K562 (cell line): ENCODE measurements at places on chromosomes 7 and 10.

GRCh38 chr7:42843205-42843800, 68.6 kb downstream of the C7orf25 start:
- DNase-seq, result peak; percentile 22

GRCh38 chr7:51009716-51010496, 227.2 kb upstream of the GRB10 start:
- DNase-seq, result no peak

DNA sequence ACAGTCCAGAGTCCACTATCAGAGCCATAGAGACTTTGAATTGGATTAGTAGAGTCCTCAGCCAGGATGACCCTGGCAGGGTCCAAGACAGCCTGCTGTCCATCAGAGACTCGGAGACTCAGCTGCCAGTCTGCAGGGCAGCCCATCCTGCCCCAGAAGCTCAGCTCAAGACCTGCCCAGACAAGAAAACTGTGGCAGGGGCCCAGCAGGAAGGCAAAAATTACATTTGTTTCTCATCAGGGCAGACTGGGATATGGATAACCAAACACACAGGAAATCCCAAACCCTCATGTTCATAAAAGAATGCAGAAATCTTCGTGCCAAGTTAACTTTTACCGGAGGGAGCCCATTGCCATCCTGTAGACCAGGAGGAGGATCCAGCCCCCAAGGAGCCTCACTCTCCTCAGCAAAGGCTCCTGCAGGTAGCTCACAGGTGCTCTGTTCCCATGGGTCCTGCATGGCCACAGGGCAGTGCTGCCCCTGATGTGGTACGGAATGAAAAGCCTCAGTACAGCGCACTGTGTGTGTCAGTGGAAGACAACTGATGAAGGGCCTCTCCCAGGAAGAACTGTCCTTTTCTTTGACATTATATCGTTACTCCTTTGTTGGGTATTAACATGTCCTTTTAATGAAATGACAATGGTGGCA, 222.2 kb downstream of the KCNMA1 start:
- no peak for DNase-seq

DNA sequence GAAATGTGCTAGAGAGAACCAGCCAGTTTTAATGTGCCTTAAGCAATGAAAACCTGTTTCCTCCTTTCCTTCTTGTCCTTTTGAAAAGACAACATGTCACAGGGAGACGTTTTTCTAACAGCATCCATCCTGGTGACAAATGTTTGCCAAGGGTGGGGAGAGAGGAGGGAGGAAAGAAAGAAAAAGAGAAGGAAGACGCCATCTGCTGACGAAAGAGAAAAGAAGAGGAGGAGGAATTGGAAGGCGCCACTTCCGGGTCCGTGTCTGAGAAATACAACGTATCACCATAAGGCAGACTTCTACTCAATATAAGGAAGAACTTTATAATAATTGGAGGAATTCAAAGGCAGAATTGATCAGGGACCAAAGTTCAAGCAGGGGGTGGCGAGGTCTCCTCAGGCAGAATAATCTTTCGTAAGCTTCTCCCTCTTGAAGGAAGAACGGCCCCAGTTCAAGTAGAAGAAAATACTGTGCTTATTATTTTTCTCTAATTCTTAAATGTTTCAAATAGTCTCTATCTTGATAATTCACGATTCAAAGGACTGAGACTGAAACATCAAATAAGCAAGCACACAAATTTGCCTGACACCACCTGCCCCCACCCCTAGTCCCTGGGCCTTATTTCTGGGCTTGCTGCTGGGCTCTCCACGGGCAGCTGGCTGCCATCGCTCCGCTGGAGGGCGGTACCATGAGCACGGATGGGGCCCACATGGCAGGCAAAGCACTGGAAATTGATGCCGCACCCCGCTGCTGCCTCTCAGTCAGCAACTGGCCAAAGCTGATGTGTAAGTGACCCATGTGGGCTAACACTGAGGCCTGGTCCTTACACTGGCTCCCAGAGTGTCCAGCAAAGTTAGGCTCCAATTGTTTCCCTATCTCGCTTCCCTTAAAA, 273.7 kb upstream of the KLF14 start:
- DNase-seq, result peak; percentile 90

GRCh38 chr10:86365346-86366032, 1.1 kb downstream of the GRID1 start:
- no peak for DNase-seq

DNA sequence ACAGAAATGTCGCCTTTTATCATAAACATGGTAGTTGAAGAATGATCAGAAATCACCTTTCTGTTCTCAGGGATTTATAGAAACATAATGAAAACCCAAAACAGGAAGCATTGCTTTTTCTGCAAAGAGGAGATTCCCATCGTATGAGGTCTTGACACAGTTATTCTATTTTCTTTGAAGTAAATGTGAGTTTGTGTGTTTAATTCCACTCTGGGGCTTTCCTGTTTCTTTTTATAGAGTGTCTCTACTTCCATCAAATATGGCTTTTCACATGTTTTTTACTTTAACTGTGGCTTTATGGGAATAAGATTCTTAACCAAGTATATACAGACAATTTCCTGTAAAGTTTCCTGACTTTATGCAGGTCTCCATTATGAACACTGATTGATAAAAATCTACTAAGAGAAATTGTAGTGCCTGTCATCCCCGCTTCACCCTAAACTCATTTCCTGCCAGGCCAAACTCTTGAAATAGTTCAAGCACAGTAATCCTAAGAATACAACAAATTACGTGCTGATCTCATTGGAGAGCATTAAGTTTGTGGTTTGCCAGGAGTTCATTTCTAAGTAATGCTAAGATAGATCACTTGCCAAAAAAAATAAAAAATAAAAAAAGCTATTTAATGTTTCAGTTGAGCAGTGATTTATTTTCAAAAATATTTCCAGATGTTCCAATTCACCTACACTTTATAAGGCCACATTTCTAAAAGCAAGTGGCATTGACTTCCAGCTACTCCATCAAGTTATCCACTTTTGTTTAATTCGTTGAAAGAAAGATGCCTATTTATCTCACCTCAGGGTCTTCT, 52.2 kb upstream of the SEC61G start:
- no peak for DNase-seq

- DNase-seq, result peak; percentile 87
Measured at GRCh38 chr7:111735661-111736551, 173.6 kb upstream of the IMMP2L start.

DNA sequence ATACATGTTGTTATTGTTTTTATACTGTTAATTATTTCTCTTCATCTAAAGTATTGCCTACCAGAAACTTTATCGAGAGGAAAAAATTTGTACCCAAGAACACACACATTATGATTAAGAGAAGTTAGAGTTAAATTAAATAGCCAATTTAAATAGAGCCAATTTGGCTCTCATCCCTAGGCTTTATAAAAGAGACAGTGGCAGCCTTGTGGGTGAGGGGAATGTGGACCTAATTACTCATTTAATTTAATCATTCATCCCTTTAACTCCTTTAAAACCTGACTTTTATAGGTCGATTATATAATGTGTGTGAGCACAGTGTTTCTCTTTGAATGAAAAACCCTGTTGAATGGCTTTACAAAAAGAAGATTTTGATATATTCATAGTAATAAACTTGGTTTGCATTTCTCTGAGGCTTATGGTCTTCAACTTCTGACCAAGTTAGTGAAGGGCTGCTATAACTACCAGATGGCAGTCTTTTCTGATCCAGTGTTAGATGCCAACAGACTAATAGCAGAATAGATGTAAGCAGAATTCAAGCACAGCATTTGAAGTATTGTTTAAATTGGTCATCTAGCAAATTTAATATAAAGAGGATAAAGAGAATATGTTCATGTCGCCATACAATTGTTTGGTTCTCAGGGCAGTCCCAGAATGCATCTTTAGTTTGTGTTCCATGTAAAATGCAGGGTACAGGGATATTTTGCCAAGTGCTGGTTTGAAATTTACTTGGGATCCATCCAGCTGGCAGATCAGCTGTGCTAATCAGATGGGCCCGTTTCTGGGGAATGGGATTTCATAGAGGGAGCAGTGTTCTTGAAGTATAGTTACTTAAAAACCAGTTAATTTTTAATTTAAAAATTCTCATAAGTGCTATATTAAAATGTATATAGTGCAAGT, 25.3 kb downstream of the ADD3 start:
- DNase-seq, result no peak

DNA sequence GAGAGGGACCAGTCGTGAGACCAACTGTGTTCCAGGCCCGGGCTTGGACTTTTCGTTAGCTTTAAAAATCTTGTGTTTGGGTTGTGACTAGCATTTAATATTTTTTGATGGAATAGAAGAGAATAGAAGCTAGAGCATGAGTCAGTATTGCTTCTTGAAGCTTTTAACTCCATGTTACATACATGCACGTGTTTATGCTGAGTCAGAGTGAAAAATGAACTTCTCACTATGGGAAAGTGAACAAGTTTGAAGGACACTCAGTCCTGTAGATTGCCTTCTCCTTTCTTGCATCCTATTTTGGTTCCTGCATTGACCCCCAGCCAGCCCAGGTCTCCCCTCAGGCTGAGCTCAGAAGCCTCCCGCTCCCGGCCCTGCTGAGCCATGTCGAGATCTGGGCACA, 31.8 kb downstream of the GHRHR start:
- no peak for DNase-seq

GRCh38 chr10:13201132-13201531, 33.0 kb downstream of the UCMA start:
- DNase-seq, result no peak

GRCh38 chr10:515674-516073, 173.8 kb downstream of the DIP2C start:
- no peak for DNase-seq

- no peak for DNase-seq
Measured at GRCh38 chr10:102401735-102402511, 6.4 kb downstream of the NFKB2 start.

DNA sequence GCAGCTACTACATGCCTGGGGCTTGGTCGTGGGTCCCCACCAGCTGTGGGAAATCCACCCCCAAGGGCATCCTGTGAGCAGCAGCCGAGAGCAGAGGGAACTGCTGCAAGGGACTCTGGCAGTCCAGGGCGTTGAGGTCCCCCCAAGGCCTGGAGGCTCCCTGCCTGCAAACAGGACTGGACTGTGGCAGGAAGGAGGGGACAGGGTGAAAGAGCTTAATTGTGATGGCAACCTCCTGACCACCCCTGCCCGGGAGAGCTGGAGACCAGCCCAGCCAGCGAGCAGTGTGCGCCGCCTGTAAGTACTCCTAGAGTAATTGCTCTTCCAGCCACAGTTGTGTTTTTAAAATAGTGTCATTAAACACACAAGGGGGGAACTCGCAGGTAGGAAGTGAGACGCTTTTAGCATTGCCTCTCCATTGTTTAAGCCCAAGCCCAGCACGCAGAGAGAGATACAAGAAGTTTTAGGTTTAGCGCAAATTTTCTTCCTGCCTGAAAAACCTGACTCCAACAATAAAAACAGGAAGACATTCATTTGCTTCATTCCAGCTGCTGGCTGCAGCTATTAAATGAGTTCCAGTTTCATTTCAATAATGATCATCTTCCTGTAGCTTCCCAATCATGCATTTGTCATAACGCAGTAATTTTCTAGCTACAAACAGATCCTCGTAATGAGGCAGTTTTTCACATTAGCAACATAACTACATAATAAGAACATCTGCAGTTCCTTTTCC, 111.1 kb downstream of the EBF3 start:
- no peak for DNase-seq

DNA sequence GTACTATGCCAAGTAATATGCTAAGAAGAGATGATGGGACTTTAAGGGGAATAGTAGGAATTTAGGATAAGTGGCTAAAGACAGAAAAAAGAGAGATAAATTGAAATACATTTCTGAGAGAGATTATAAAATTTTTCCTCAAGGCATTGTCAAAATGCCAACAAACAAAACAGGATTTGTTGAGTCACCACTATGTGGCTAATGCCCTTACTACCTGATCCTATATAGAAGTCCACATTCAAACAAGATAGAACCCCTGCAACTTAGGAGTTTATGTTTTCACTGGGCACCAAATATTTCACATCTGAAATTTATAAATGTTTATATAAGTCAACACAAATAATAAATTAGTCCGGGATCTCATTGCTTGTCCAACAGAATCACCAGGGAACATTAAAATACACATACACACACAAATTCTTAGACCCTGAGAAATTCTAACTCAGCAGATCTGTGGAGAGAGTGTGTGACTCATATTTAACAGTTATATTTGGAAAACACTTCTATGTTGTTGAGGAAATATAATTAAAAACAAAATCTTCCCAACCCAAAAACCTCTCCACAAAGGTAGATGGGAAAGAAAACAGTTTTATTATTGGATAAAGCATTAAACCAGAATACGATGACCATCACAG, 154.3 kb downstream of the PPP1R3A start:
- no peak for DNase-seq

- DNase-seq, result no peak
Measured at GRCh38 chr10:124341768-124342135, 77.0 kb downstream of the OAT start.
